ENCODE measurements at places on chromosomes 4 and X.

GRCh38 chr4:120636120-120636630 lies 286.4 kb downstream of the PRDM5 start:
- DNase-seq, result no peak

- DNase-seq, result no peak
Observed at GRCh38 chrX:28347476-28347875, 239.8 kb upstream of the IL1RAPL1 start.

DNA sequence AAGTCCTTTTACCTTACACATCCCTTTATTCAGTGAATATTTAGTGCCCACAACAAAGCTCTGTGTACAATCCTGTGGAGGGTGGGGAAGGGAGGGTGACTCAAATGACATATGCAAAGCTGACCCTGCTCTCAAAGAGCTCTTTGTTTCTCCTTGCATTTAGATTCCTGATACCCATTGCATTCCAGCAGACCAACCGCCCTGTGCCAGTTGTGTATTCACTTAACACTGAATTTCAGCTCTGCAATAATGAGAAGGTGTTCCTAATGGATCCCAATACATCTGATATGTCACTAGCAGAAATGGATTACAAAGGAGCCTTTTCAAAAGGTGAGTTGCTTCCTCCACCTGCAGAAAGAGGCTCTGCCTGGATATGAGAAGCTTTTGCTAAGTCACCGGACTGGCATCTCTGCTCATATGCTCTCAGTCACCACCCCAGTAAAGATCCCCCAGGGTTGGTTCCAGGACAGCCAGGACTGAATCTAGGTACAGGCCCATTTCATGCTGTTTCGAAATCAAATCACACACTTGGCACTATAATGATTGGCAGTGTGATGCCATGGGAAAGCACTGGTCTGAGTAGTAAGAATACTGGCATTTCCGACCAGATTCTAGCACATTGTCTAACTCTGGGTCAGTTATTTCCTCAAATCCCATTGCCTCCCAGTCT lies 17.1 kb upstream of the ANXA3 start:
- no peak for DNase-seq

DNA sequence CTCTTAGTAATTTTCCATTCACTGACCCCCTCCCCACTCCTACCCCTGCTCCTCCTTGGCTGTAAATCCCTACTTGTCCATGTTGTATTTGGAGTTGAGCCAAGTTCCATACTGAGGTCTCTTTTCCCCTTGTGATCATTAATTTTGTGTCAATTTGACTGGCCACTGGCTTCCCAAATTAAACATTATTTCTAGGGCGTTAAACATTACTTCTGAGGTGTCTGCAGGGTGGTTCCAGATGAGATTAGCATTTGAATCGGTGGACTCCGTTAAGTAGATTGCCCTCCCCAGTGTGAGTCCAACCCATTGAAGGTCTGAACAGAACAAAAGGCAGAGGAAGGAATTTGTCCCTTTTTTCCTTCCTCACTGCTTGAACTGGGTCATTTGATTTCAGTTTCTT lies 25.7 kb downstream of the SLC39A8 start:
- DNase-seq, result no peak

GRCh38 chr4:23135792-23136645 lies 443.3 kb downstream of the GBA3 start:
- no peak for DNase-seq

DNA sequence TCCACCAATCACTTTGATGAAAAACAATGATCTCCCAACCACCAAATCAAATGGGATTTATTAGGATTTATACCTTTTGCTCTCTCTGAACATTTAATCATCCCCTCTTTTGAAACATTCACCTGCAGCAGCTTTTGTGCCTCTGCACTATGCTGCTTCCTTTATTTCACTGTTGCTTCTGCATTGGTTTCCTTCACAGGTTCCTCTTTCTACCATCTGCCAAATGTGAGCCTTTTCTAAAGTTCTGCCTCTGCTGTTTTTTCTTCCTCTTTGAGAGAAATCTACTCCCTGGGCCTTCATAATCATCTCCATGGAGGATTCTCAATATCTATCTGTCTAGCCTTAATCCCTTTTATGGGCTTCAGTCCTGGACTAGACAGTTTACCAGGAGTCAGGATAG lies 24.7 kb downstream of the CUL4B start:
- no peak for DNase-seq

- no peak for DNase-seq
Observed at GRCh38 chrX:254630-255215, 26.5 kb upstream of the PLCXD1 start.

DNA sequence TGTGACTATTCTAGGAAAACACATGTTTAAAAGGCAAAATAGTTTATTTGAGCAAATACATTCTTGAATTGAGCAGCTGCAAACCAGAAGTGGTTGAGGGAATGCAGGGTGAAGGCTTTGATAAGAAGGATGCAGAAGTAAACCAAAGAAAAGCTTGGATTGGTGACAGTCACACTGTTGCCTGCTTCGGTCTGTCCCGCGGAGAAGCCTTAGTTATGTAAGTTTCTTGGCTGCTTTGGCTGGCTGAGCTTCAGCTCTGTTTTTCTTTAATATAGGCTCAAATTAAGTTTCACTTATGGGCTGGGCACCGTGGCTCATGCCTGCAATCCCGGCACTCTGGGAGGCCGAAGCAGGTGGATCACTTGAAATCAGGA lies 67.6 kb downstream of the FAM53A start:
- DNase-seq, result no peak

All from stimulated activated CD8-positive, alpha-beta memory T cell treated with anti-CD3 and anti-CD28 coated beads, Interleukin-2, amount 100 ng/mL, for 1 hour (primary cell).